ENCODE measurements at places on chromosomes 1 and 21. TPM values are rescaled to one million over a fixed set of nuclear protein-coding genes. Genes with fewer than 3 reads are reported as not detected.

The SZRD1 gene
- total RNA-seq, result 113 TPM

The DISP3 gene
- total RNA-seq, result 2.1 TPM

The GBP3 gene
- 0.53 TPM for total RNA-seq

The CTXND2 gene
- not detected for total RNA-seq

GRCh38 chr1:20975668-20976067, 188.6 kb upstream of the HP1BP3 start:
- DNase-seq, result peak; percentile 29

GRCh38 chr1:17436380-17437174, 2.9 kb downstream of the RCC2 start:
- no peak for DNase-seq

GRCh38 chr1:118264343-118264742, 79.3 kb upstream of the SPAG17 start:
- DNase-seq, result no peak

- no peak for DNase-seq
These were observed 7.7 kb downstream of the ZBTB21 start for GRCh38 chr21:42002421-42002958.

DNA sequence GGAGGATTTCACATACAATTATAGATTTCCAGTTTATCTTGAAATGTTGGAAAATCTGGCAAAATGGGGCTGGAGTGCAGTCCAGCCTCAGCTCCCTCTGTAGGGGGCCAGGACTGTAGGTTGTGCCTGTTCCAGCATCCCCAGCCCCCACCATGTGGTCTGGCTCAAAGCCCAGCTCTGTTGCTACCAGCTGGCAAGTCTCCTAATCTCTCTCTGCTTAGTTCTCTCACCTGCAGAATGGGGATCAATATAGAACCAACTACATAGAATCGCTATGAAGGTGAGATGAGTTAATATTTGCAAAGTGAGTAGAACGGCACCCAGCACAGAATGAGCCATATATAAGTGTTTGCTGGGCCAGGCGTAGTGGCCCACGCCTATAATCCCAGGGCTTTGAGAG, 50.0 kb upstream of the TARDBP start:
- DNase-seq, result peak; percentile 62

DNA sequence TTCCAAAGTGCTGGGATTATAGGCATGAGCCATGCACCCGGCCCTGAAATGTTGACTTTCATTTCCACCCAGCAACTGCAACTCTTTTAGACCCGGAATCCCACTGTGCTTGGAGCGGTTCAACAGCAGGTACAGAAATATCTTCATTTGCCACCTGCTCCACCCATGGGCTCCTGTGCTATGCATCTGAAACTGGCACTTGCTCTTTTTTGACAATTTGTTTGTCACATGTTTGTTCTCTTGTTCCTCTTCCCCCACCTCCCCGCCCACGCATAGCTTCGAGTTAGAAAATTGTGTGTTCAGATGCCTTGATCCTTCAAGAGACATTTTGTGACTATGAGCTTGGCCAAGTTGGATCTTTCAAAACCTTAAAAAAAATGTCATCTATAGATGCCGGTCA, 2.4 kb upstream of the IFNLR1 start:
- no peak for DNase-seq

- DNase-seq, result no peak
These were observed 79.5 kb downstream of the DISC1 start for GRCh38 chr1:231705806-231706760.

DNA sequence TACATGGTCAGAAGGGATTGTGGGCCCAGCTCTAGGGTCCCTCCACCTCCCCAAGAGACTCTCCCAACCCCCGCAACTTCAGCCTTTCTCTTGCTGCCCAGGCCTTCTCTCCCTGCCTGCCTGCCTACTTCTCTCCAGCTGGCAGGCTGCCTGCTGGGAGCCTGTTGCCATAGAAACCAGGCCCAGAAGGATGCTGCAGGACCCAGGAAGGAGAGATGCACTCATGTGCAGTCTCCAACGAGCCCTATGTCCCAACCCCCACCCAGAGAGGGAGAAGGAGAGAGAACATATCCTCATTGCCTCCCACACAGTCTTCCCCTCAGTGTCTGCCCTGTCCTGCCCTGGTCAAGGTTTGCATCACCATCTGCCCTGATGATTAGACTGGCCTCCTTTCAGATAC, 10.8 kb upstream of the SMIM12 start:
- DNase-seq, result no peak

DNA sequence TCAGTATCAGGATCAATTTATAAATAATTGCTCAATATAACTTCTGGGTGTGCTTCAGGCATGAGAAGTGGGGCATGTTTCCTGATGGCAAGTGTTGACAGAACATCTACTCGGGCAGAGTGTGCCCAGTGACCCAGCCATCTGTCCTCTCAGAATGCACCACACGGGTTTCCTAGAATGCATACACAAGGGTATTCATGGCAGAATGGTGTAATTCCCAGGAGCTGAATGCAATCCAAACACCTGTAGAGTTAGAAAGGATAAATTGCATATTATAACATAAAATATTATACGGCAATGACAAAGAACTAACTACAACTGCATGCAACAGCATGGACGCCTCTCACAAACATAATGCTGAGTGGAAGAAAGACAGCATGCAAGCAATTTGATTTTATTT, 391.9 kb downstream of the SIPA1L2 start:
- DNase-seq, result no peak

- no peak for DNase-seq
These were observed 13.2 kb upstream of the TUFT1 start for GRCh38 chr1:151526735-151527525.

GRCh38 chr1:61781151-61781550, 38.9 kb downstream of the PATJ start:
- DNase-seq, result peak; percentile 54

- no peak for DNase-seq
These were observed 28.2 kb downstream of the INTS7 start for GRCh38 chr1:212007178-212007577.

All from SJCRH30 (cell line).